Stimulated activated CD4-positive, alpha-beta T cell treated with anti-CD3 and anti-CD28 coated beads, TNF-alpha, amount 100 ng/mL, for 48 hours (primary cell): ENCODE measurements at places on chromosomes 16 and 17.

DNA sequence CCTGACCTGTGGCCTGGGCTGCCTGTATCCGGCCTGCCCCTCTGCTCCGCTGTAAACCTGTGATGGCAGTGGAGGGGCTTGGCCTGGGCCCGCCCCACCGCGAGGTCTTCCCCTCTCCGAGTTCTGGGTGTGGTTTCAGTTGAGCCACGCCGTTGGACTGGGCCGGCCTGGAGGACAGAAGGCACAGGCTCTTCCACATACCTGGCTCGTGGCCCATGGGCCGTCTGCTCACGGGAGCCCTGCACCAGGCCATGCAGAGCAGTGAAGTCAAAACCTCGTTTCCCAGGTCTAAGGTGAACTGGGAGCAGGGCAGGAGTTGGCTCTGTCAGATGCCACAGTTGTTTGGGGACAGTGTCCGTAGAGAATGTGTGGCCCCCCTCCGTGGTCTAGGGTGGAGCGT is 5.6 kb upstream of the RNPS1 start:
- DNase-seq: no peak

DNA sequence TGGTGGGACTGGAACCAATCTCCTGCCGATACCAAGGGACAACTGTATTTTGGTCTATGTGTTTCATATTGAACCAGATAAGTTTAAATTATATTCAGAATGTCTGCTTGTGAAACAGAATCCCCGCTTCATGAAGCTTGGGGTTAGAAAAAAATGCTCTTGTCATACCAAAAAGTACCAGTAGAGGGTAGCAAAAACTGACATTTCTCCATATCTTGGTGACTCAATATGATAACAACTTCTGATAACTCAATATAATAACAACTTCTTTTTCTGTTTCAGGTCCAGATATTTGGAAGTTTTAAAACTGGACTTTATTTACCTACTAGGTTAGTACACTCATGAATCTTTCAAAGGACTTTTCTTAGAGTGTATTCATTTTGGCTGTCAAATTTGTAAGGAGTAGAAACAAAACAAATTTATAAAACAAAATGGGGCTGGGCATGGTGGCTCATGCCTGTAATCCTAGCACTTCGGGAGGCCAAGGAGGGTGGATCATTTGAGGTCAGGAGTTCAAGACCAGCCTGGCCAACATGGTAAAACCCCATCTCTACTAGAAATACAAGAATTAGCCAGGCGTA is 52.3 kb upstream of the ADCY7 start:
- no peak for DNase-seq

GRCh38 chr16:11547118-11547916 is 39.4 kb downstream of the LITAF start:
- no peak for DNase-seq

- DNase-seq: no peak
Measured at GRCh38 chr17:44565866-44566443, 8.7 kb downstream of the FZD2 start.

DNA sequence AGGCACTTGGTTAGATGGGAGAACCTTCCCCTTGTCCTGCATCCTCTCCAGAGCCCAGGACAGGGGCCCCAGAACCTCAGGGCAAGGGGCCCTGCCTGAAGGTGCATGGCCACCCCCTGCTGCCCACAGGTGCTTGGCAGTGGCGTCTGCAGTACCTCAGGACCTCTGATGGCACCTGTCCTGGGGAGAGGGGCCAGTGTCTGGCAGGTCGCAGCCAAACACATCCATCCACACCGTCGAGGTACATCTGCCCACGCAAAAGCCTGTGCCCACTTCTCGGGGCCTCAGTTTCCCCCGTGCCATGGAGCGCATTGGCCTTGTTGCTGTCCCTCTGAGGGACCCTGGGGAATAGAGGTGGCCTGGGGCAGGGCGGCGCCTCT is 9.3 kb downstream of the MAP2K3 start:
- DNase-seq: no peak

DNA sequence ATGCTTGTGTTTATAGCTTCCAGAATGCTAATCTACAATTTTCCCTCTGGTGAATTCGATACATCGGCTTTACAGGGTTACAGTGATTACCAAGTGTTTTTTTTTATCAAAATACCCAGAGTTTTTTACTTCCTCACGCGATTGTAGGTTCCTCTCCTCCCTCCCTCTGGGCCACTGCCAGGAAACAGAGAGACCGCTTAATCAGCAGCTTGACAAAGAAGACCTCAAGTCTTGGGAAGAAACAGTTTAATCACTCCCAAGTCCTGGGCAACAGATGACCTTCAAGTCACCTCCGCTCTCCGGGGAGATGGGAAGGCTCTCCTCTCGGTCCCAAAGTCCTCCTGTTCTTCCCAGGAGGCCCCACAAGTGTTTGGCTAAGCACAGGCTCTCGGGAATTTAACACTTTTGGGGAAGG is 23.5 kb downstream of the SMTNL2 start:
- DNase-seq: no peak
